Pancreas (tissue), 10 donors: ENCODE measurements at places on chromosomes 6 and 20. TPM values are rescaled to one million over a fixed set of nuclear protein-coding genes. Genes with fewer than 3 reads are reported as not detected.

- H3K4me3 ChIP-seq: no peak overlapping the region
- no peak overlapping the region for H3K27ac ChIP-seq
- no peaks in the 10 kb centered on the region for H3K27me3 ChIP-seq
- H3K36me3 ChIP-seq: no peaks in the 10 kb centered on the region
Measured at GRCh38 chr20:47441774-47442150, 59.9 kb upstream of the NCOA3 start.

DNA sequence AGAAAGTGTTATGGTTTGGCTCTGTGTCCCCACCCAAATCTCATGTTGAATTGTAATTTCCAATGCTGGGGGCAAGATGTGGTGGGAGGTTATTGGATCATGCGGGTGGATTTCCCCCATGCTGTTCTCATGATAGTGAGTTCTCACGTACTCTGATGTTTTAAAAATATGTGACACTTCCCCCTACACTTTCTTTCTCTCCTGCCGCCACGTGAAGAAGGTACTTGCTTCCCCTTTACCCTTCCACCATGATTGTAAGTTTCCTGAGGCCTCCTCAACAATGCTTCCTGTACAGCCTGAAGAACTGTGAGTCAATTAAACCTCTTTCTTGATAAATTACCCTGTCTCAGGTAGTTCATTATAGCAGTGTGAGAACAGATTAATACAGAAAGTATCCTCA is 150.8 kb downstream of the TMEM200A start:
- DNase-seq: no peak
- no peak overlapping the region for H3K4me3 ChIP-seq
- H3K27me3 ChIP-seq: no peaks in the 10 kb centered on the region
- no peak overlapping the region for H3K27ac ChIP-seq
- no peaks in the 10 kb centered on the region for H3K36me3 ChIP-seq
- no peaks in the 10 kb centered on the region for H3K4me1 ChIP-seq

GRCh38 chr6:40586369-40587201 is 579 bp downstream of the LRFN2 start:
- H3K27me3 ChIP-seq: no peaks in the 10 kb centered on the region
- peak overlapping the region; percentile 52 for H3K4me3 ChIP-seq
- H3K27ac ChIP-seq: no peak overlapping the region
- H3K36me3 ChIP-seq: no peaks in the 10 kb centered on the region

GRCh38 chr6:44462797-44463727 is 75.6 kb downstream of the CDC5L start:
- no peaks in the 10 kb centered on the region for H3K27me3 ChIP-seq
- no peak overlapping the region for H3K27ac ChIP-seq
- DNase-seq: no peak
- H3K36me3 ChIP-seq: no peaks in the 10 kb centered on the region
- H3K4me1 ChIP-seq: no peaks in the 10 kb centered on the region

DNA sequence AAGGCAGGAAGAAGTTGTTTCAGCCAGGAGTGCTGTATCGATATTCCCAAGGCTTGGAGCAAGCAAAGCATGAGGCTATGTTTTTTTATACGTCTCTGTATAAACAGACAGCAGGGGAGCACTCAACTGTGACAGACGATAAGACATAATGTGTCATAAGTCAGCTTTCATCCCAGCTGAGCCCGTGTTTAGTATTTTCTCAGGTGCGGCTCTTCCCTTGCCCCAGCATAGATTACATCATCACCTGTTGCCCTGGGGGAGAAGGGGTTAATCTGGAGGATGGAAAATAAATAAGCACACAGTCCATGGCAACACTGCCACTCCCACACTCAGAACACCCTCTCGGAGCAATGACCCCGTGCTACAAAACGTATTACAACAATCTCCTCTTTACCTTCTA is 22.1 kb upstream of the KCNK5 start:
- H3K4me1 ChIP-seq: no peaks in the 10 kb centered on the region
- H3K27ac ChIP-seq: no peak overlapping the region
- H3K27me3 ChIP-seq: no peaks in the 10 kb centered on the region
- no peak for DNase-seq

- H3K27ac ChIP-seq: no peak overlapping the region
- H3K4me1 ChIP-seq: peaks cover 21% of the 10 kb centered on the region
- no peaks in the 10 kb centered on the region for H3K36me3 ChIP-seq
- H3K4me3 ChIP-seq: no peak overlapping the region
- DNase-seq: no peak
Measured at GRCh38 chr20:10781526-10781925, 107.7 kb upstream of the JAG1 start.

GRCh38 chr6:155112757-155113156 is 117.6 kb downstream of the TIAM2 start:
- no peak overlapping the region for H3K4me3 ChIP-seq
- H3K27me3 ChIP-seq: no peaks in the 10 kb centered on the region
- H3K4me1 ChIP-seq: no peaks in the 10 kb centered on the region
- H3K36me3 ChIP-seq: no peaks in the 10 kb centered on the region
- H3K27ac ChIP-seq: no peak overlapping the region

DNA sequence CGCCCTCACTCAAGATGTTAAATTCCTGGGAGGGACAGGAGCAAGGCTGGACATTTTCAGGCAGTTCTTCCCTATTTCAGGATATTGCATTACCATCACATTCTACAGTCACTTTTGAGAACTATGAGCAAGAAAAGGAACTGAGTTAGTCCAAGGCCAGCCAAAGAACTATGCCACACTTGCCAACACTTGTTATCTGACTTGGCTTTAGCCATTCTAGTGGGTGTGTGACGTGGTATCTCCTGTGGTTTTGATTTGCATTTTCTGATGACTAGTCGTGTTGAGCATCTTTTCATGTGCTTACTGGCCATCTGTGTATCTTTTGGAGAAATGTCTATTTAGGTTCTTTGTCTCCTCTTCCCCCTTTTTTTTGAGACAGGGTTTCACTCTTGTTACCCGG is 12.0 kb downstream of the XRN2 start:
- H3K4me1 ChIP-seq: peaks cover 4% of the 10 kb centered on the region
- no peak for DNase-seq
- no peak overlapping the region for H3K27ac ChIP-seq
- no peaks in the 10 kb centered on the region for H3K27me3 ChIP-seq

DNA sequence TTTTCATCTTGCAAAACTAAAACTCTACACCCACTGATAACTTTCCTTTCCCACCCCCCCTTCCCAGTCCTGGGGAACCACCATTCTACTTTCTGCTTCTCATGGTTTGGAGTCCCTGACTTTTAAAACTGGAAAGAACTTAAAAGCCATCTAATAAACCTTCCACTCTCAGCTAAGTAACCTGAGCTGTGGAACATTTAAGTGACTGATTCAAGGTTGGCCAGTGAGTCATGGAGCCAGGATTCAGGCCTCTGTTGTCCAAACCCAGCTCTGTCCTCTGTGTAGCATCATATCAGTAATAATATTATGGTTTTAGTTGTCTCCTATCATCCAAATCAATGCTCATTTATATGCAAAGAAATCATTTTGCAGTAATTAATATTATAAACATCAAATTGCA is 176.0 kb upstream of the NT5E start:
- H3K4me1 ChIP-seq: no peaks in the 10 kb centered on the region
- DNase-seq: no peak
- no peak overlapping the region for H3K4me3 ChIP-seq
- H3K27me3 ChIP-seq: no peaks in the 10 kb centered on the region
- no peaks in the 10 kb centered on the region for H3K36me3 ChIP-seq

DNA sequence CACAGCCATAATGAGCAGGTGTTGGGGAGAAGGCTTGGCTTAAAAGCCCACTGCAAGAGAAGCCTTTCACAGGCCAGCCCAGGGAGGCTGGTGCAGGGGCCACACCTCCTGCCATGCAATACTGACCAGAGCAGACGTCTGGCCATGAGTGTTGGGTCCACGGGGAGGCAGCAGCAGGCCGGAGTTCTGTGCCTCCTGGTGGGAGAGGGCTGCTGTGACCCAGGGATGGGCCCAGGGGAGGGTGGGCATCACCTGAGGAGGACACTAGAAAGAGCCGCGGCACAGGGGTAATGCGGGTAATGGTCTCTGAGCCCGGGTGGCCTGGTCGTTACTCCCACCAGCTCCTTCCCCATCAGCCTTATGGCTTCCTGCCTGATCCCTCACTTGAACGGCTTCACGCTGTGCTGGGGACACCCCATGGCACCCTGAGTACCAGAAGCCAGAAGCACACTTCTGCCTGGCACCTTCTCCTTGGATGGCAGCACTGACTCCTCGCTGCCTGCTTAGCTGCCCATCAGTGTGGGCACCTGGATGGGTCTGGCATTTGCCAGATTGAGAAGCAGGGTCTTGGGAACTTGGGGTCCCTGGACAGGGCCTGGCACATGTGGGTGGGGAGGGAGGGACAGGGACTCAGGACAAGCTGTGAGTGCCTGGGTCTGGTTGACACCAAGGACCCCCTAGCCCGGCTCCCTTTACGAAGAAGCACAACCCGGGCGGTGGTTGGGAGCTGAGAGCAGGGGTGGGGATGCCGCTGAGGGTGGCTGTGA is 108.8 kb downstream of the ASXL1 start:
- H3K36me3 ChIP-seq: no peaks in the 10 kb centered on the region
- no peak overlapping the region for H3K27ac ChIP-seq
- peaks cover 38% of the 10 kb centered on the region for H3K4me1 ChIP-seq
- H3K27me3 ChIP-seq: no peaks in the 10 kb centered on the region
- DNase-seq: no peak

DNA sequence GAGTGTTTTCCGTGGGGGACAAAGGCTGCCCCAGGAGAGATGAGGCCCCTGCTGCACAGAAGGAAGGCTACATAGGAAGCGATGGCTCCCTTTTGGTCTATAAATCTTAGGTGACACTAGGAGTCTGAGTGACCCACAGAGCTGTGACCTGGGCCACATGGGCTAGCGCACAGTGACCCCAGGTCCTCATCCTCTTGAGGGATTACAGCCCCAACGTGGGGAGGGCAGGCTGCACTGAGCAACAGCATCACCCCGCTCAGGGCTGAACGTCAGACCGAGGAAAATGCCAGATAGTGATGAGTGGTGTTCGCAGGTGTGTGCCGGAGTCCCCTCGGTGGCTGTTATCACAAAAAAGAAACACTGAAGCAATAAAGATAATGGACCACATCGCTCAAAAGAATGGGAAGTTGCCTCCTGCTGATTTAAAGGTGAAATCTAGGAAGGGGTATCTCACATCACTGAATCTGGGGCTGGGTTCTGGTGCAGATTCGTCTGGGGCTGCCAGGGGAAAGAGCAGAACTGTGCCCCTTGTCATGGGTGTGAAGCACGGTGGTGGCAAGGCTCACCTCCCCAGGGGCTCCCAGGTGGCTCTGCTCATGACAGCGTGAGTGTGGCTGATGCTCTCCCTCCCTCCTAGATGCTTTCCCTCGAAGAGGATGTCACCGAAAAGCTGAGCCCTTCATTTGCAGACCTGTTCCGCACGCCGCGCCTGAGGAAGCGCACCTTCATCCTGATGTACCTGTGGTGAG is 14.5 kb downstream of the SLC22A1 start:
- no peaks in the 10 kb centered on the region for H3K36me3 ChIP-seq
- H3K27ac ChIP-seq: no peak overlapping the region
- no peak overlapping the region for H3K4me3 ChIP-seq
- DNase-seq: no peak
- H3K27me3 ChIP-seq: no peaks in the 10 kb centered on the region
- peaks cover 11% of the 10 kb centered on the region for H3K4me1 ChIP-seq

DNA sequence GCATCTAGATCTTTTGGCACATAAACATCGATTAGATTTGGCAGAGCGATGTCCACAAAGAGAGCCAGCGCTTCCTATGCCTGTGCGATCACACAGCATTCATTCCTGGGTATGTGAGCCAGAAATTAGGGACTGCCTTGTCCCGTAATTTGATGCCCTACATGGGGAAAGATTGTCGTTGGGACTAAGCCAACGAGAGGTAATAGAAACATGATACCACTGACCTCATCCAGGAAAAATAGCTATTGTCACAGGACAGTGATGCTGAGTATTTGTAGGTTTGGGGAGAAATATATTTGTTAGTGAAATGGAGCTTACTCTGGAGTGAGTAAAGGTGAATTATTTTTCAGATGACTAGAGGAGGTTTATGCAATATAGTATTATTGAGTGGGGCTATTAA is 154.0 kb downstream of the TSHZ2 start:
- no peaks in the 10 kb centered on the region for H3K4me1 ChIP-seq
- H3K27me3 ChIP-seq: no peaks in the 10 kb centered on the region
- DNase-seq: no peak
- H3K36me3 ChIP-seq: no peaks in the 10 kb centered on the region

DNA sequence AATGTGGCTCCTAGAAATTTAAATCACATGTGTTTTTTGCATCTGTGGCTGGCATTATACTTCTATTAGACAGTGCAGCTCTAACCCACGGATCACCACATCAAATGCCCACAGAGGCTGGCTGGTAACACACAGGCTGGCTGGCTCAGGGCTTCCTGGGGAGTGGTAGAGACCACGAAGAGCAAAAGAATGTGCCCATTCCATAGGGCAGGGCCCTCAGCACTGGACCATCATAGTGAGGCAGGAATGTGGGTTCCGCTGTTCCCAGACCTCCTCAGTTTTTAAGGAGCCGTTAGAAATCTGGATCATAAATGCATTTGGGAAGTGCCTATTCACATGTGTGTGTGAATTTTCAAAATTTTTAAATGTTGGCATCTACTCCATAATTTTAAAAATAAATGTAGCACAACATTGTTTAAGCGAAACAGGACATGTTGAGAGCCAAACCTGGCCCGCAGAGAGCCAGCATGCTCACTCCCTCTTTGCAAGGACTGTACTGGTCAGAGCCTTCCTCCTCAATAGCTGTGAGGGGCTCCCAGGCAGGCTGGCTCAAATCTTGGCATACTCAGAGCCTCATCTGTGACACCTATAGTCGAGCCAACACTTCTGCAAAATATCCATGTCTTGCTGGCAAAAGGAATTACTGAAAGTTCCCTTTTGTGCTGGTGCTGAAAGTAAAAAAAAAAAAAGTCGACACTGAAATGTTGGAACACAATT is 190.5 kb downstream of the FNDC1 start:
- H3K4me3 ChIP-seq: no peak overlapping the region
- H3K4me1 ChIP-seq: no peaks in the 10 kb centered on the region
- no peak for DNase-seq
- H3K36me3 ChIP-seq: no peaks in the 10 kb centered on the region
- no peaks in the 10 kb centered on the region for H3K27me3 ChIP-seq
- no peak overlapping the region for H3K27ac ChIP-seq

GRCh38 chr20:59001449-59002171 is 5.4 kb downstream of the CTSZ start:
- no peak for DNase-seq
- no peak overlapping the region for H3K4me3 ChIP-seq
- peaks cover 5% of the 10 kb centered on the region for H3K4me1 ChIP-seq
- no peaks in the 10 kb centered on the region for H3K36me3 ChIP-seq
- no peaks in the 10 kb centered on the region for H3K27me3 ChIP-seq

GRCh38 chr6:137349856-137350830 is 131.0 kb upstream of the IFNGR1 start:
- DNase-seq: no peak
- H3K27ac ChIP-seq: no peak overlapping the region
- no peaks in the 10 kb centered on the region for H3K27me3 ChIP-seq
- peaks cover 8% of the 10 kb centered on the region for H3K4me1 ChIP-seq
- no peak overlapping the region for H3K4me3 ChIP-seq
- H3K36me3 ChIP-seq: no peaks in the 10 kb centered on the region

- H3K36me3 ChIP-seq: no peaks in the 10 kb centered on the region
- H3K4me1 ChIP-seq: no peaks in the 10 kb centered on the region
- no peak overlapping the region for H3K4me3 ChIP-seq
Measured at GRCh38 chr20:60634491-60635172, 617.4 kb upstream of the CDH4 start.

Gene DNAH8
- not detected for polyA plus RNA-seq

Gene GRM4
- 2.2 TPM for polyA plus RNA-seq

Gene SLC52A3
- 1.6 TPM for polyA plus RNA-seq

Gene XKR7
- polyA plus RNA-seq: 1.2 TPM

Gene CLPSL1
- 83.2 TPM for polyA plus RNA-seq

Gene WFDC5
- not detected for polyA plus RNA-seq

Gene GJA1
- polyA plus RNA-seq: 6.9 TPM

Gene CGAS
- polyA plus RNA-seq: 0.84 TPM

Gene FGD2
- polyA plus RNA-seq: 3.2 TPM

Gene TSPYL4
- polyA plus RNA-seq: 19.4 TPM

Gene ZFP57
- not detected for polyA plus RNA-seq
